ENCODE measurements at places on chromosomes 5 and 9. TPM values are rescaled to one million over a fixed set of nuclear protein-coding genes. Genes with fewer than 3 reads are reported as not detected.

CAMK4 gene
- total RNA-seq, result 11.8 TPM

PCDHB14 gene
- total RNA-seq, result 4.2 TPM

- no peak for DNase-seq
These were observed 74.4 kb downstream of the FAM174A start for GRCh38 chr5:100609594-100609993.

- DNase-seq, result no peak
These were observed 240.6 kb downstream of the TRIM32 start for GRCh38 chr9:116927726-116928125.

DNA sequence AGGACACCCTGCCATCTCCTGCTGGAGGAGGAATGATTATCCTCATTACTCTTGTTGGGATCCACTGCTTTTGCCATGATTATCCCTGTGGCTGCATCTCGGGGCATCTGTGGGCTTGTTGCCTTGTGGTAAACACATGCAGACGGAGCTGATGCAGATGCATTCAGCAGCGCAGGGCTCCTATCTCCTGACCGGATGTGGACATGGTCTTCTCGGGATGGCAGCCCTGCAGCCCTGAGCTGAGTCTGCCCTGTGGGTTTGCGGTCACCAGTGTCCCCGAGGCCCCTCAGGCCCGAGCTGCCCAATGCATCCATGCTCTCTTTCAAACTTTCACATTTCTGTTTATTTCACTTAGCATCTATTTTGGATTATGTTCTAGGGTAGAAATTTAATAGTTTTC is 250.4 kb upstream of the IRX1 start:
- DNase-seq, result no peak

KCNMB1 gene
- 4.9 TPM for total RNA-seq

GOLM1 gene
- 14.7 TPM for total RNA-seq

- DNase-seq, result peak; percentile 67
These were observed 55.0 kb downstream of the IPPK start for GRCh38 chr9:92614763-92615461.

DNA sequence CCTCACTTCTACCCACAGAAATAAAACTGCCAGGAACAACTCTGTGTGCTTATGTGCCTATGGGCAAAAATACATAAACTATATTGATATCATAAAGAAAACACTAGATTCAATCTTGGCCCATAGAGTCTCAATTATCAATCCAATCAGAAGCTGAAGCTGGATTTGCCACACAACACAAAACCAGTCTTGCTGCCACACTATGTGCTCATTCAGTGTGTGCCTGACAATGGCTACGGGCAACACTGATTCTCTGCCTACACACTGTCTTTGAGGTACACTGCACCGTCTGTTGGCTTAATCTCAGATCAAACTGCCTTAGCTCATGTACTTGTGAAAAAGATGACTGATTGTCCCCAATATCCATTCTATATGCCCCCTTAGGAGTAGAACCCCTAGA is 35.4 kb downstream of the ARL15 start:
- no peak for DNase-seq

DNA sequence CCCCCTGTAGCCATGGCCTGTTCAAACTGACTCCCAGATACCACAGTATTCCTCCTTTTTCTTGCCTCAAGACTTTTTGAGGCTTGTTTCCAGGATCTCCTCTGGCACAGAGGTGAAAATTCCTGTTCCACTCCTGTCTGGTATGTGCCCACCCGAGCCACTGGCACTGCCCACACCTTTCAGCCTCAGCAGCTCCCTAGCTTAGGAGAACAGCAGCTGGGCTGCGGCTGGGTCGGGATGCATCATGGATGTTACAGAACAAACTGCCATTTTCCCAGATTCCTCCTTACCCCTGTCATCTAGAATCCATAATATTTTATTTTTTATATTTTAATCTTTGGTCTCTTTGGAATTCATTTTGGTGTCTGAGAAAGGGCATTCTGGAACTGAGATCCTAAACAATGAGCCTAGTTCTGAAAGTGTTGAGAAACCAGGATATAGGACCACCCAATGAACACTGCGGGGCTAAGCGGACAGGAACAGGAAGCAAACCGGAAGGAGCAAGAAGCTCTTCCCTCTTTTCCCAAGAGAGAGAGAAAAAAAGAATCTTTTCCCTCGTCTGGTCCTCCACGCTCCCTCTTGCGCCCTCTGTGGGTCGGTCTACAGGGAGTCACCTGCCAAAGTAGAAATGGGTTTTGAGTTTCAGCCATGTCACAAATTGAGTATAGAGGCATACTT is 12.5 kb downstream of the OR2S2 start:
- DNase-seq, result no peak

ARHGEF39 gene
- 1.2 TPM for total RNA-seq

GRCh38 chr5:4015709-4016108 is 420.1 kb downstream of the IRX1 start:
- no peak for DNase-seq

FAM53C gene
- 17.4 TPM for total RNA-seq

GRCh38 chr5:10580531-10581423 is 16.9 kb downstream of the ANKRD33B start:
- no peak for DNase-seq

DNA sequence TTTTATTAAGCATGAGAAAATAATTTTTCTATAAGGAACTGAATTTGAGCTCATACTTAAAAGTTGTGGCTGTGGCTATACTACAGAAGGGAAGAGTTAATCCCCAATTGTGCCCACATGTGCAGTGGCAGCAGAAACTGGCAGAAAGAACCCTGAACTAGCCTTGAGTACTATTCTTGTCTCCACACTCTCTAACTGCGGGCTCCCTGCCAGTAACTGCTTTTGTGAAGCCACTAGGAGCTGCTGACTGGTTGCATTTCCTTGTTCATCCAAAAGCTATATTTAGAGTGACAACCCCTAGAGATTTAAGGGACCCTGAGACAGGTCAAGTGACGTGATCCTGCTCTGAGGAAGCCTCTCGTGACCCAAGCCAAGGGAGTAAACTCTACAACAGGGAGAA is 238.6 kb downstream of the ELAVL2 start:
- DNase-seq, result no peak

DNA sequence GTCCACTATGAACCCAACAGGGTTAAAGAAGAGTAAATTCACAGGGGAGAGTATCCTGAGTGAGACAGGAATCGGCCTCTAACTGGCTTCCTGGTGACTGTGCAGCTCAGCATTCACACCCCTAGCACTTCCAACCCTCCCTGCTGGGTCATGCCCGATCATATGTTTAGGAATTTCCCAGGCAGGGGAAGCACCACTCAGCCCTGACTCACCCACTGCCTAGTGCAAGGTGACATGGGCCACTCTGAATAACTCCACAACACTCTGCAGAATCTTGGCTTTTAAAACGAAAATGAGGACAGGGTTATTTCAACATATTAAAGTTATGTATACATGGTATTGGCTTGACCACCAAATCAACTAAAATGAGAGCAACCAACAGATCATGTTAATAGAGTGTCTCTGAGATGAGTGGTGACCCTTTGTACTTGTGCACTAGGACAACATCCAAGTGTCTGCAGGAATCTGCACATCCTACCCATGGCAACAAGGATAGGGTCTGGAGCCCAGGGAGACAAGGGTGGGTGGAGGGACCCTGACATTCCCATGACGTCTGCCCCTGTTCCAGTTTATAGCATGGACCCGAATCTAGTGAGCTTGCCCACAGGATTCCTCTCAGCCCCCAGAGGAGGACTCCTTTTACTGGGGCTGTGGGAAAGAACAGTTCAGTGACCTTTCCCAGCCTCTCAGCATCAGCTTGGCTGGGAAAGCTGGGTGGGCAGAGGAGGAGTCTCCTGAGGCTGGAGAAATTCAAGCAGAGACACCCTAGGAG is 485.8 kb downstream of the SEMA5A start:
- DNase-seq, result no peak

DNA sequence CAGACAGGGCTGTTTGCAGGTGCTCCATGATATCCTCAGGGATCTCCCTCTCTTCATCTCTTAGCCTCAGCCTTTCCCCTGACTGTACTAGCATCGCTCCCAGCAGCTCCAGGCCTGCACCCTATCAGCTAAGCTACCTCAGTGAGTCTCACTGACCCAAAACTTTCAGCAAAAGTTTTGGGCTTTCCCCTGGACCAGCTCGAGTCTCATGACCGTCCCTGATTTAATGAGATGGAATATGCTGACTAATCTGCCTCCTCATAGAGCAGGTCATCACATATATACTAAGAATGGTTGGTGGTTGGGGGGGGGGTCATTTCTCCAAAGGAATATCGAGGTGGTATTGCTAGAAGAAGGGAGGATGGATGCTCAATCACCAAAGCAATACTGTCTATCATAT is 151.5 kb downstream of the NR3C1 start:
- no peak for DNase-seq

ADAMTS19 gene
- total RNA-seq, result 1.7 TPM

DNA sequence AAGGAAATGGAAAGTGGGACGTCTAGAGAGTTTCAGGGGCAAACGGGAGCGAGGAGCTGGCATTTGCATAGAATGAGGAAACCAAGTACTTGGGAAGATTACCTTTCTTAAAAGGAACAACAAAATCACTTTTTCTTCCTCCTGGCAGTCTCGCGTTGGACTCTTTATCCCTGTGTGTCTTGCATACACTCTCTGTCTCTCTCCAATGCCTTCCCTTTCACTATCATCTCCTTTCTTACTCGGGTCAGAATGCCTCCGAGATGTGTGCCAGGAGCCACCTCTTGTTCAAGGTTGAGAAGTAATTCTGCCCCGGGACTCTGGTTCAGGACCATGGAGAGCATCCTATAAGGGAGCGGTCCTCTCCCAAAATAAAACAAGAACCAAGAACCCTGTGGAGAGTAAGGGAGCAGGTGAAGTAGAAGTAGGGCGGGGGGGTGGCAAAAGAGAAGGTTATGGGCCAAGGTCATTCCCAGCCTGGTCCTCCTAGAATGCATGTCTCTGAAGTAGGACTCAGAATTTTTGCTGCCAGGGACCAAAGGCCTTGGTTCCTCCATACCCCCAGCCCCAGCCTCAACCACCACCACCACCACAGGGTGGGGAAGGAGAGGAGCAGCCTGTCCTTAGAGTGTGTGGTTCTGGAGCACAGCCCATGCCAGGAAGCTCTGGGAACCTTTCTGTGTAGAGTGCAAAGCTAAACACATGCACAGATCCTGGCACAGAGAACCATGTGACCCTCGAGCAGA is 72.1 kb upstream of the ARAP3 start:
- no peak for DNase-seq

DNA sequence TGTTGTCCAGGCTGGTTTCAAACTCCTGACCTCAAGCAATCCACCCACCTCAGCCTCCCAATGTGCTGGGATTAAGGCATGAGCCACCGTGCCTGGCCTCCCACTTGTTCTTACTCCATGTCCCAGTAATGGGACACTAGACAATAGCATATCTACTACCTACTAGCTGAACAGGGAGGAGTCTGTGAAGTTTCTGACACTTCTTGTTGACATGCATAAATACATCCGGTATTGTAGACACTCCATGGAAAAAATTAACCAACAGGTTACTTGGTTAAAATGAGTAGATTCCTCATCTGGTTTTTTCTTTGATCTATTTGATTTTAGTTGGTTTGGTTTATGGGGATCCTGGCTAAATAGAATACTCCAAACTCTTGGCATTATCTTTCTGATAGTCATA is 88.3 kb downstream of the SFXN1 start:
- DNase-seq, result no peak

All from vagina (tissue), 2 donors.